RCC 7860 (cell line): ENCODE measurements at places on chromosomes 6 and 20.
A peak's percentile ranks its signal among the peaks of the same experiment; 100 is the strongest.

DNA sequence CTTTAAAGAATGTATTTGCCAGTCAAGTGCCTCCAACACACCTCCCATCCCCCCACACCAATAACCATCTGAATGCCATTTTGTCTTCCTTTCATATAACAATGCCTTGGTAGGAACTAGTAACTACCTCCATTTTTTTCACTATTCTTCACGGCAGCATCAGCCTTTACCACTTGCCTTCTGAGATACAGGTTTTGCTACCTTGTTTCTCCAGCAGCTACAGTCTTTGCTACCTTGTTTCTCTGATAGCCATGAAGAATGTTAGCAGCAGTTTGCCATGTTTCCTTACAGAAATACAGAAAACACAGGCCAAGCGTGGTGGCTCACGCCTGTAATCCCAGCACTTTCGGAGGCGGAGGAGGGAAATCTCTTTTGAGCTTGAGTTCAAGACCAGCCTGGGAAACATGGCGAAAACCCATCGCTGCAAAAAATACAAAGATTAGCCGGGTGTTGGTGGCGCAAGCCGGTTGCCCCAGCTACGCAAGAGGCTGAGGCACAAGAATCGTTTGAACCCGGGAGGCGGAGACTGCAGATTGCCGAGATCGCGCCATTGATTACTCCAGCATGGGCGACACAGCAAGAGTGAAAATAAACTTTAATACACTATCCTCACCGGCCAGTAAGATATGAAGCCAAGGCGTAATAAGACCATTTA is 100.9 kb downstream of the HFE start:
- DNase-seq = peak; percentile 29

DNA sequence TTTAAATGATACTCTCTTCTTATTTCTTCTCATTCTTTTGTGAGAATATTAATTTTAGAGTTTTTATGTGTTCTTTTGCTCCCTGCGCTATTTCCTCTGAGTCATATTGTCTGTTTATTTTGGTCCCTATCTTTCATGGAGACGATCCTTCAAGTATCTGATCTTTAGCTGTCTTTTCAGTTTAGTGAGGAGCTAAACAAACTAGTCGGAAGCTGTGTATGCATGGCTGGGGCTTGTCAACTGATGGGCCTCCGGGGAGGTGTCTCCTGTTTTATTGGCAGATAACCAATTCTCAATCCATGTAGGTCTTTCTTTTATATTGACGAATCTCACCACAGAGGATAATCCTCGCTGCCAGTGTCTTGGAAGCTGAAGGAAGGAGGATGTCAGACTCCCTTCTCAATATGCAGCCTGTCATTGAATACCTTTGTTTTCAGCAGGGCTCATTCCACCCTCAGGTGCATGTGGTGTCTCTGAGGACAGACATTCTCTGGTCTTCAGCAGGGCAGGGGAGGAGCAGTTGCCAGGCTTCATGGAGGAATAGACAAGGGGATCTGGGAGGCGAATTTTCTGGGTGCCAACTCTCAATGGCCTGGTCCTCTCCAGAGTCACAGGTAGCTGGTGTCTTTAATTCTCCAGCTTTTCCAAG is 64.9 kb downstream of the RNF182 start:
- DNase-seq = no peak

DNA sequence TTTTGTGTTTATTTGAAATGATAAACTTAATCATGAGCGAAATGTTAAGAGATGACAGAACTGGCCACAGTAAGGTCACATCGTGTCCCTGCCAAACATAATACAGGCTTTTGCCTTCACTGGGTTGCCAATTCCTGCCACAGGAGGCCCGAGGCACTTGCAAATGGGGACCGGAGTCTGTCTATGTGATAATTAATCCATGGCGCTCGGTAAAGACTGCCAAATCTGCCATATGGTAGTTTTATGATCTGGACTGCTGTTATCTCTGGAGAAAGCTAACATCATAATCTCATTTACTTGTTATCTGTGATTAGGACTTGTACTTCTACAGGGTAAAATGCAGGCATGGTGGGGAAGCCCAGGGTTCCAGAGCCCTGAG is 170.5 kb upstream of the TSHZ2 start:
- DNase-seq = no peak

GRCh38 chr6:31829633-31830283 is 2.2 kb downstream of the HSPA1B start:
- DNase-seq = peak; percentile 19

- no peak for DNase-seq
These were observed 19.9 kb downstream of the CRYBG1 start for GRCh38 chr6:106380407-106380806.

- no peak for DNase-seq
These were observed 184.7 kb downstream of the SAMD5 start for GRCh38 chr6:147693181-147693580.

DNA sequence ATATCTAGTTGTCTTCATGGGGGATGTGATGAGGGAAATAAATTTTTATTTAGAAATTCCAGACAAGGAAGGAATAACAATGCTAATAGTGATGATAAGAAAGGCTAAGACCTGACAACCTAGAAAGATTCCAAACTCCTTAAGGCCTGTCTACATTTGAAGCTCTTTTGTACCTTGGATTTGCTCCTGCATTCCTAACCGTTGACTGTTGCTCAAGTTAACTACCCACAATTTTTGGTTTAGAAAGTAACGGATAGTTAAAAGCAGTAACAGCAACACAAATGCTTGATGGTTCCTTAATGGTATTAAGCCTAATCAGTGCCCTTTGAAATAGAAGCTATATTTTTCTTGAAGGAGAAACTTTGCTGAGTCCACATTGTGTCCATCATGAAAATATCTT is 52.9 kb downstream of the TRMT11 start:
- DNase-seq = peak; percentile 66

DNA sequence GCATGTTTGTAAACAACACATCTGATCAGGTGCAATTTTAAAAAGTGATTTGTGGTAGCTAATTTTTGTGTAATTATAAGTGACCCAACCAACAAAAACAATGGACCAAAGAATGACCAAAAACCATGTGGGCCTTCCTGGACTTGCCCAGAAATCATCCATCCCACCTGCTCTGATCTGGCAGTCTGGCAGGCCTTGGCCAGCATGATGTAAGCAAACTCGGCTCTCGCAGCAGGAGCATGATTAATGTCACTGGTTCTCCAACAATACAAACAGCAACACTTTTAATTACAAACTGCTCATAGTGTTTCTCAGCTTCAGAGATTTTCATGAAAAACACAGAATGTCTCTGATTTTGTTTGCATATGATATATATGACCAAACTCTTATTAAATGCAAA is 16.1 kb downstream of the TP53INP2 start:
- no peak for DNase-seq

DNA sequence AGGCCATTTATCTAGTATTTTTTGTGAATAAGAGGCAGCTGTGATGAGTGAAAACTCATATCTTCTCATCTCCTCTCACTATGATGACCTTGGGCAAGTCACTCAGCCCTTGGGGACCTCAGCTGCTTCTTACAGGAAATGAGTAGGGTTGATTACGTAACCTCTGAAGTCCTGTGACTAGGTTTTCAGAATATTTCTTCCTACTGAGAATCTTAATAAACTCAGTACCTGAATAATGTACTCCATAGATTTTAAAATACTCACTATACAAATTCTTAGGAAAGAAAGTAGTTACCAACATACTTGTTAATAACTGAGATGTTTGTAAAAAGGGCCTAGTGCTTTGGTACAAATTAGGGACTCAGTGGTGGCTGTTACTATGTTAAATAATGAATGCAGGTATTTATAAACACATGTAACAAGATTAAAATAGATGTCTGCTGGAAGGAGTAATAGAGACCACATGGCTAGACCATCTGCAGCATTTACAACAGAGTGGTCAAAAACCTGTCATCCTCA is 60.9 kb downstream of the RPRD1B start:
- DNase-seq = peak; percentile 67

GRCh38 chr20:3911956-3912355 is 22.8 kb downstream of the PANK2 start:
- no peak for DNase-seq

DNA sequence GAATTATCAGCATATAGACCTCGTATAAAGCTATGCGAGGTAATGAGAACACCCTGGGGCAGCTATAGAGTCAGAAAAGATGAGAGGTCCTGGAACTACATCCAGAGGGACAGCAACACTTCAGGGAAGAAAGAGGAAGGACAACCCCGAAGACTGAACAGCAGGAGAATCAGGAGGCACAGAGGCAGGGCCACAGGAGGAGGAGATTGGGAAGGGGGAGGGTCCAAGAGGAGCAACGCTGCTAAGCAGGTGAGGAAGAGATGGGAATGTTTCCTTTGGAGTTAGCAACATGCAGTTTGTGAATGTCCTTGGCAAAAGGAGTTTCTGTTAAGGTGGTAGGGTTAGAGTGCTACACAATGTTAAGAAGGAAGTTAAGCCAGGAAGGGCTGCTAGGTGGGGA is 79.5 kb upstream of the OLIG3 start:
- DNase-seq = no peak

DNA sequence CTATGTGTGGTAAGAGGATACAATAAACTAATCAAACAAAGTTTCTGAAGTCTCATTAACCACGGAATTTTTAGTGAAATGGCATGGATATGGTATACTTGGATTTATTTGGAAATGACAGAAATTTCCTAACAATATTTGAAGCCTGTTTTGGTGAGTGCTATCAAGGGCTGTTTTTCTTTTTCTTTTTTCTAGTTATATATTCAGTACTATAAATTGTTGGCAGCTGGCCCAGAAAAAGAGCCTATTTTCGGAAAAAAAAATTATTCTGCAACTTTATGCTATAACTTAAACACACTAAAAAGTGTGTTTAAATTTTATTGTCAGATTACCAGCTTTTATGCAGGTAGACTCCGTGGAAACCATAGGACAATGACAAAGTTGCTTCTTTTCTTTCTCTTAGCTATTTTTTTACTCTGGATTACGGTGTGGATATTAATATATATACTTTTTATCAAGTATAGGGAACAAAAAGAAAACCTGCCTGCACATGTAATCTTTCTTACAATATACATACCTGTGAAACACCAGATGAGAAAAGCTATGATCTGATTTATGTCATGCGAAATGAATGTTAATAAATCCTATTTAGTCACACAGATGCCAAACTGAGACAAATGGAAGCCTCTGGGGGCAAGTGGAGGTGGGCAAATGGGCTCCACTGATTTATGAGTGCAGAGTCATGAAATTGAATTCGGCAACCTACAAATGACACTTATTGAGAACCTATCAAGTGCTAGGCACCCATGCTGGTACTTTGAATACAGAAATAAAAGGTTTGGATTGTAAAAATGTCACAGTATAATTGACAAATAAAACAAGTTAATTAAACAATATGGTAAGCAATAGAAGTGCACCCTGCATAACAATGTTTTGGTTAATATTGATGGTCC is 919.5 kb upstream of the FLRT3 start:
- DNase-seq = no peak

DNA sequence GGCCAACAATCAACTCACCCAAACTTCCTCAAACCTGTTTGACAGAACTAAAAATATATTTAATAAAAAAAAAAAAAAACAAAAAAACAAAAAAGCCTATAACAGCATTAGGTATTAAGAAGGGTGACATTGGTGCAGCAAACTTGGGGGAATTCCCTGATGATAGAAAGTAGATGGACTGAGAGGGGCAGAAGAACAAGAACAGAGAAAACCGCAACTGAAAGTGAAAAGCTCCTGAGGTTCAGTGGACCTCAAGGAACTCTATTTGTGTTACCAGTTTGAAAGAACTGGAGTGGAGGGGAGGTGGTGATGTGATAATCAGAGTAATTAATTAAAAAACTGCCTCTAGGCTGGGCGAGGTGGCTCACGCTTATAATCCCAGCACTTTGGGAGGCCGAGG is 53.8 kb downstream of the MACROD2 start:
- no peak for DNase-seq

- no peak for DNase-seq
These were observed 156.3 kb upstream of the EPHA7 start for GRCh38 chr6:93575495-93576267.

DNA sequence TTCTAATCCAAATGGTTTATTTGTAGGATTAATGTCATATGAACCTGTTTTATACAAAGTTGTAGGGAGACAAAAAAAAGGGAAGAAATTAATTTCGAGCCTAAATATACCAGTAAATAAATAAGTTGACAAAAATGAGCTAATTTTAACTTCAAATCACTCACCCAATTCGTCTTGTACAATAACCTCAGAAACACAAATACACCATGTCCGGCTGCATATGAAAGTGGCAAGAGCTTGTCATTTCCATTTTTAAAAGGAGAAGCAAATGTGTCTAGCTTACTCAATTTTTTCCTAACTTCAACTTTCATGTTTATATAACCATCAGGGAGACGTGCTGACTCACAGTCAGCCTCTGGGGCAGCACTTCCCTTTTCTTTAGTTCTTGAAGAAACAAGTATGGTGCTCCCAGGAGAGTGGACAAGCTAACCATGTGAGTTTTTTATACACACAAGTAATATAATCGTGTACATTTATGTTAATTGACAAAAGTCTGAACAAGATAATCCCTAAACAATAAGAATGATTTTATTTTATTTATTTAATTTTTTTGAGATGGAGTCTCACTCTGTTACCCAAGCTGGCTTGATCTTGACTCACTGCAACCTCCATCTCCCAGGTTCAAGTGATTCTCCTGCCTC is 55.5 kb upstream of the SGK1 start:
- DNase-seq = peak; percentile 33

GRCh38 chr6:17418281-17419188 is 25.1 kb downstream of the CAP2 start:
- DNase-seq = peak; percentile 63

- DNase-seq = peak; percentile 38
These were observed 859 bp upstream of the TOMM6 start for GRCh38 chr6:41786451-41787218.

DNA sequence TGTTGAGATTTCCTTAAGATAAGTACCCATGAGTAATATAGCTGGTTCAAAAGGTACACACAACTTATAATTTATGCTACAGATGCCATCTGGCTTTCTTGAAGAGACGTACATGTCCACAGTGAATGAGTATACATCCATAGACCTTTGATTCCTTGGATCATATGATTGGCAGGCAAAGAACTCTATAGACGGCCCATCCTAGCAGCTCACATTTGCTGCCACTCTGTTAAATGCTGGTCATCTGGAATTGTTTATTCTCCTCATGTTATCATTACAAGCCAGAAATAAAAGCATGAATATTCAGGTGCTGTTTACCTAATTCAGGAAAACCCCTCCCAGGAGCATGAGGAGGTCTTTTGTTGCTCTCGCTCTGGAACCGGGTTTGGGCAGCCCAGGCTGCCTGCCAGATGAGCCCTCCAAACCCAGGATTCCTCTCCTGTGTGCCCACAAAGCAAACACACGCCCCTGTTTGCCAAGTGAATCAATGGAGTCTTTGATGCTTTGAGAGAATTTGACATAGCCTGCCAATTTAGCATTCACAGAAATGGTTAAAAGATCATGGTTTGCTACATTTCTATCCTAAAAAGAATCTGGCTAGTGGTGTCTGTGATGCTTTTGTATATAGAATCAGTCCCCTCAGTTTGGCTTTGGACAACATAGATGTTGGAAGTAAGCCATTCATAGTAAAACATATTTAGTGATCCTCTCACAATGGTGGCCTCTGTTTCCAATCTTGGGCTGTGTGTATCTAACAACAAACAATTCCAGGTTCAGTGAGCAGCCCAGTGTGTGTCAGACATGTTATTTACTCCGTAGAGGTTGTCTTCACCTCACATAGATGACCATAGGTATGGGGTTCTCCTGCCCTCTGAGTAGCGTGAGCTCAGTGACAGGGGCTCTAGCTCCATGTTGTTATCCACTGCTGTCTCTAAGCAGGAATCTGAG is 17.5 kb upstream of the PLCG1 start:
- no peak for DNase-seq

- no peak for DNase-seq
These were observed 15.6 kb downstream of the RAD21L1 start for GRCh38 chr20:1241456-1241855.
